ENCODE measurements at places on chromosomes 6 and 20.

- DNase-seq = peak; percentile 63
Observed at GRCh38 chr20:51456511-51457509, 85.7 kb downstream of the NFATC2 start.

- DNase-seq = peak; percentile 19
Observed at GRCh38 chr20:22207280-22207679, 377.1 kb downstream of the FOXA2 start.

GRCh38 chr6:131427434-131428058 lies 145.5 kb upstream of the ARG1 start:
- DNase-seq = no peak

- no peak for DNase-seq
Observed at GRCh38 chr6:143115728-143116127, 55.0 kb downstream of the AIG1 start.

DNA sequence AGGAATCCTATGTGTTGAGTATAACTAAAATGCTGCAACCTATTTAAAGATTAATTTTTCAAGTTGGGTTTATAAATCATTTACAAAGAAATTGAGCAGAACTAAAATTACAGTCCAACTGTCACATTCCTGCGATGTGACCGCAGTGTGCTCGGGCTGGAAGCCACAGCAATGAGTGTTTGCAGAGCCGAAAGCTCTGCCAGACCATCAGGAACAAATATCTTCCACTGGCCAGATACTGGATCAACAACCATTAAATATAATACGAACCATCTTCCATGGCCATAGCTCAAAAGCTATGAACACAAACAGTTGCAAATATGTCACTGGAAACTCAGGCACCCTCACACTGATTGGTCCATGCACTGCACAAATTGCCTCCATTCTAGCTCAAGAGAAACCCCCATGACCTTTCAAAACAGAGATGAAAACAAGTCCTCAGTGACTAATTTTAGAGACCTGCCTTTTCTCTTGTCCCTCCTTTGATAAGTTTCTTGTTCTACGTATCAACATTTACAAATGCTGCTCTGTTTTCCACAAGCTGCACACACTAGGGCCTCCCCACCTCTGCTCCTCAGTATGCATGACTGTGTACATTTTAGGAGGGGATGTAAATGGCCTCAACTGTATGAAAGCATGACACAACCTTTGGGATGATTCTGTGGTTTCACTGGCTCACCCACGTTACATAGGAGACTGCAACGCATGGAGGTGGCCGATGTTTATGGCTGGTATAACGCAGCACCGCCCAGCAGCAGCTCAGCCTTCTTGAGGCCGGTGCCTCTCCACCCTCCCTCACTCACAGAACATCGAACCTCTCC lies 171.7 kb downstream of the WDR27 start:
- peak; percentile 14 for DNase-seq

GRCh38 chr20:14422892-14423291 lies 85.5 kb upstream of the FLRT3 start:
- DNase-seq = no peak

- no peak for DNase-seq
Observed at GRCh38 chr6:152221806-152222628, 414.5 kb downstream of the ESR1 start.

DNA sequence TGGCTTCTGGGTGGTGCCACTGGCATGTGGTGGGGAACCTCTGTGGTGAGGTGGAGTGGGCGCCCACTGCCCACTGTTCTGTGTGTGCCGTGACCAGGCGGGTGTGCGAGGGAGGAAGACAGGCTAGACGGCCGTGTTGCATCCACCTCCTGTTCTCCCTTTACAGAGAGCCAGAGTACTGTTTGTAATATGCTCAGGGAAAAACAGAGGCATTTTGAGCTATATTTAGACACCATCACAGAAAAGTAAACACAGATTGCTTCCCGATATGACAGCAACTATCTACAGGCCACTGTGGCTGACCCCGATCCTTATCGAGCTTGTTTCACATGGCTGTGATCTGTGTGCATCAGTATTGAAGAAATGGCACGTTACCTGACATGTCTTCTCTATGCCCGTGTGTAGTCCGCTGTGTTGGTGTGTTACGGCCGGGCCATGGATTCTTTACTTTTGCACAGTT lies 45.6 kb downstream of the ARID1B start:
- no peak for DNase-seq
